ENCODE measurements at places on chromosomes 11 and 22.

- DNase-seq, result no peak
These were observed 72.4 kb downstream of the CYTH4 start for GRCh38 chr22:37354670-37355069.

GRCh38 chr11:10302359-10302743, 2.5 kb upstream of the ADM start:
- no peak for DNase-seq

DNA sequence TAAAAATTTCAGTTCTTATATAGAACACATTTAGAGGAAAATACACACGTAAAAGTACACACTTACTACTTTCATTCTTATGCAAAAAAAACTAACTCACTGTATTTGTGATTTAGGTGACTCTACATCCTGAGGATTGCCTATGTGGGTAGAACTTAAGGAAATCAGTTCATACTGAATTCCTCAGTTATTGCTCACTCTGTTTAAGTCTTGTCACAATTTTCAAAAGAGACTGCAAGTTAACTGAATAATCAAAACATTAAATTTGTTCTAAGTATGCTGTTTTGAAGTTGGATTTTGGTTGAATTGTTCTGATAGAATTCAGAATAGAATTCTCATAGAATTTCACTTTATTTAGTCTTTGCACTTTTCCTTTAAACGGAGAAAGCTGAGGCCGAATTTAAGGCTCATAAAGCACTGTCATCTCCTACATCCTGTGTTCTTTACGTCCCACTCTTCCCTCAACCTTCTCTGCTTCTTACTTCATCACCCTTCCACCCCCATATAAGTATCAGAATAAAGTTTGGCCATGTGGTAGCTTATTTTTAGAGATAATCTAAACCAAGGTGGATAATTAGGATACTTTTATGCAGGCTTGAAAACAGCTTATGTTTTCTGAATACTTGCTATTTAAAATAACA, 59.8 kb downstream of the APOL5 start:
- no peak for DNase-seq

DNA sequence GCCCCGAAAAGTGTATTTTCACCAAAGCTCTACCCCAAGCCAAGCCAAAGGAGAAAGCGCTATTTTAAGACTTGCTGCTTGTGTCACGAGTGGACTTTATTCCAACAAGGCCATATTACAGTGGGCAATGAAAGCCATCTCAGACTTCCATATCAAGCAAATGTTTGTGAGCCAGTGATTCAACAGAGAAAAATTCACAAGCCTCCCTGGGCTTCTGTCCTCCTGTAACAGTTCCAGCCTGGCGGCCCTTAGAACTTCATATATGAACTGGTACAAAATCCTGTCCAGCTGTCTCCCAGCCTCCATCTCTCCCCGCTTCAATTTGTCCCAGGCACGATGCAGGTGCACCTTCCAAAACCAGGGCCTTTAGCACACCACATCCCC, 11.2 kb downstream of the LARGE1 start:
- no peak for DNase-seq

GRCh38 chr11:85539740-85540139, 87.4 kb downstream of the DLG2 start:
- no peak for DNase-seq
